ENCODE measurements at places on chromosomes 12 and 14.
A peak's percentile ranks its signal among the peaks of the same experiment; 100 is the strongest.

DNA sequence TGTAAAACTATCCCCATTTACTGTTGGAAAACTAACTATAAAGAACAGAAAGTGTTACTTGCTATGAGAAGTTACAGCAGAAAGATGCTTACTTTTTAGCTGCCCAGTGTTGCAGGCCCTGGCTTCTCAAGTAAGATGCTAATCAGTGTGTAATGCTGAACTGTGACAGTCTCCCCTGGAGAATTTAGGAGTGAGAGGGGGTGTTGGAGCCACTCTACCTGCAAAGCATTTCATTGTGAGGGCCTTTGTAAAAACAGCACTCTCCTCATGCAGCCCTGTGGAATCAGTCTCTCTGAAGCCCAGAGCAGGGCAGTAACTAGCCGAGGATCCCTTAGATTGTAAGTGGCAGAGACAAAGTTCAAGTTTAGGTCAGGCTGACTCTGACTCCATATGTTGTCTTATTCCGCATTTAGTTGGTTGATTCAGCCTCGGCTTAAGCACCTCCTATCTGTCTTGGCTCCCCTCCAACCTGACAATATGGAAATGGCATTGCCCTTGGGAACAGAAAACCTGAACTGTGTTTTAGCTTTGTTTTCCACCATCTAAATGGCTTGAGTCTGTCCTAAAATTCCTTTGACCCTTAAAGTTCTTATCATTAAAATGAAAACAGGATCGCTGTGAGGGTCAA is 141.3 kb downstream of the PRKCH start:
- DNase-seq, result no peak

DNA sequence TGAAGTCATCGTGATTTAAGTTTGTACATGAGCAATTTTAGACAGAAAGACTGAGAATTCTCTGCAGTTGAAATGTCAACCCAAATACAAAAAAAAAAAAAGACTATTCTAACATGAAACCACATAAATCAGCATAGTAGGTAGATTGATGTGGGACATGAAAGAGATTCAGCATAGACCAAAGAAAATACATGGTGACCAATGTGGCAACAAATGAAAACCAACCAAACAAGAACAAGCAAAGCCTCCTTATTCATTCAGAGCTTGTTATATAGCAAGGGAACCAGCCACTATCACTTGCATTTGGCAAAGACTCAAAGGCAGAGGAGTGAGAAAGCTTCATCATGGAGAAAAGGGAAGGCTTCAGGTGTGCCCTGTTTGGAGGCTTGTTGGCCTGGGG is 144.4 kb upstream of the TMPO start:
- DNase-seq, result no peak

- peak; percentile 80 for DNase-seq
These were observed 15.4 kb upstream of the TMEM120B start for GRCh38 chr12:121697093-121697698.

DNA sequence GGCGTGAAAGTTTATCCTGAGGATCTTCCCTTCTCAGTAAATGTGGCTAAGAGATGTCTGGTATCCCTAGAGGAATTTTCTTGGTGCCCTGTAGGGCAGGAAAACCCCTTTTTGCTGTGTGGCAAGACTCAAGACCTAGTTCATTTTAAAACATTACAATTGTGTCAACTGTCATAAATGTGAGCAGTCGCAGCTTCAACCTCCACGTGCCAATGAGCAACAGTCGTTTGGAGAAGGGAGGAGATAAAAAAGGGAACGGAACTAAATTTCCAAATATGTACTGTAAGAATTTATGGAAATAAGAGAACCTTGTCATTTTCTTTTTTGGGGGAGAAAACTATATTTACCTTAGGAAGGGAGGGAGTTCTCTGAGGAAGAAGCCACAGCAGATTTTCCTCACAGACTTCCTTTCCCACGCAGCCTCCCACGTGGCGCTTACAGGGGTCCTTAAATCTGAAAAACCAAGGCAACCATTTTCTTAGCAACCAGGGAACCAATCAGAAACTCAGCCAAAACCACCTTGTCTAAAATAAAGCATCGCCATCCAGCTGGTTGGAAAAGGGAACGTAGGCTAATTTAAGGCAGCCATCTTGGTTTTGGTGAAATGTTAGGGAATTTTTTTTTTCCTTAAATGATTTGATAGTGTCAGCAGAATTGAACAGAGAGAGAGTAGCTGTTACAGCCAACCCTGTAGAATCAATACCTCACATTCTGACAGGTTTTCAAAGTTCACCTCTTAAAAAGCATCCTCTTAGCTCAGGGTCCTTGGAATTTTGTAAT is 99.1 kb downstream of the FIGNL2 start:
- no peak for DNase-seq

- DNase-seq, result no peak
These were observed 53.7 kb downstream of the SYT1 start for GRCh38 chr12:78918268-78918667.

GRCh38 chr12:50182461-50182860 is 15.3 kb upstream of the CERS5 start:
- DNase-seq, result no peak

DNA sequence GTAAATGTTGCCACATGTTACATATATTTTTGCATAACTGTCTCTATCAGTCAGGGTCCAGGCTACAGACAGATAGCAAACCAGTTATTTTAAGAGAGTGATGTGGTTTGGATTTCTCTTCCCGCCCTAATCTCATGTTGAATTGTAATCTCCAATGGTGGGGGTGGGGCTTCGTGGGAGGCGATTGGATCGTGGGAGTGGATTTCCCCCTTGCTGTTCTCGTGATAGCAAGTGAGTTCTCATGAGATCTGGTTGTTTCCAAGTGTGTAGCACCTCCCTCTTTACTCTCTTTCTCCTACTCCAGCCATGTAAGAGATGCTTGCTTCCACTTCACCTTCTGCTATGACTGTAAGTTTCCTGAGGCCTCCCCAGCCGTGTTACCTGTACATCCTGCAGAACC is 704.2 kb upstream of the TBX3 start:
- no peak for DNase-seq

Measured in CD4-positive, alpha-beta T cell treated with Interleukin-2 at 100 ng/mL for 4 hours (primary cell).